ENCODE measurements at places on chromosomes 3 and 15.

- H3K36me3 ChIP-seq: peaks cover 49% of the 10 kb centered on the region
- no peaks in the 10 kb centered on the region for H3K27me3 ChIP-seq
- H3K27ac ChIP-seq: no peak overlapping the region
- H3K4me3 ChIP-seq: no peak overlapping the region
- DNase-seq: no peak
- H3K4me1 ChIP-seq: no peaks in the 10 kb centered on the region
These were observed 53.7 kb downstream of the DHX30 start for GRCh38 chr3:47856669-47857068.

- no peak for DNase-seq
- H3K36me3 ChIP-seq: peaks cover 12% of the 10 kb centered on the region
- H3K27ac ChIP-seq: no peak overlapping the region
- peaks cover under 1% of the 10 kb centered on the region for H3K4me1 ChIP-seq
- no peak overlapping the region for H3K4me3 ChIP-seq
These were observed 14.2 kb downstream of the CSK start for GRCh38 chr15:74795966-74796625.

- no peaks in the 10 kb centered on the region for H3K4me1 ChIP-seq
- no peak overlapping the region for H3K4me3 ChIP-seq
- H3K36me3 ChIP-seq: peaks cover 29% of the 10 kb centered on the region
- DNase-seq: no peak
- no peaks in the 10 kb centered on the region for H3K27me3 ChIP-seq
These were observed 17.2 kb downstream of the QRICH1 start for GRCh38 chr3:49076646-49077045.

DNA sequence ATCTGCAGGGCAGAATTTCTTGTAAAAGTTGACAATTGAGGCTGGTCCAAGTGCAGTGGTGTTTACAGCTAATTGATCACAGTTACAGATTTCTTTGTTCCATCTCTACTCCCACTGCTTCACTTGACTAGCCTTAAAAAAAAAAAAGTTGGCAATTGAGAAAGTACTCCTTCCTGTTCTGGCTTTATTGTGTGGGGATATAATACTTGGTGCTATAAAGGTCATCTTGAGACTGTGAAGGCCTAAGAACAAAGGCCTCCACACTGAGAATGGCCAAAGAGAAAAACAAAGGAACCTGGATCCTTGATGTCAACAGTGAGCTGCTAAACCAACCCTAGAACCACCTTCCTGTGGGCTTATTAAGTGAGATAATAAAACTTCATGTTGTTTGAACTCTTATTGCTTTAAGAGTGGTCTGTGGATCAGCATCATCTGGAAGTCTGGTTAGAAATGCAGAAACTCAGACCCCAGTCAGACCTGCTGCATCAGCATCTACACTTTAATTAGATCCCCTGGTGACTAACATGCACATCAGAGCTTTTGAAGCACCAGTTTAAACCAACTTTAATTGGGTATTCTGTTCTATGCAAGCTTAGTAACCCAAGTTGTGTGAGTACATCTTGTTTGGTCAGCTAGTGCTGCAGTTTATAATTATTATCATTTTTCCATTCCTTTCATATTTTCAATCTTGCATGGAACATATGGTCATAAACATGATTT is 55.2 kb downstream of the TMOD3 start:
- no peak for DNase-seq
- H3K4me1 ChIP-seq: no peaks in the 10 kb centered on the region
- no peaks in the 10 kb centered on the region for H3K27me3 ChIP-seq
- no peak overlapping the region for H3K27ac ChIP-seq
- H3K4me3 ChIP-seq: no peak overlapping the region

DNA sequence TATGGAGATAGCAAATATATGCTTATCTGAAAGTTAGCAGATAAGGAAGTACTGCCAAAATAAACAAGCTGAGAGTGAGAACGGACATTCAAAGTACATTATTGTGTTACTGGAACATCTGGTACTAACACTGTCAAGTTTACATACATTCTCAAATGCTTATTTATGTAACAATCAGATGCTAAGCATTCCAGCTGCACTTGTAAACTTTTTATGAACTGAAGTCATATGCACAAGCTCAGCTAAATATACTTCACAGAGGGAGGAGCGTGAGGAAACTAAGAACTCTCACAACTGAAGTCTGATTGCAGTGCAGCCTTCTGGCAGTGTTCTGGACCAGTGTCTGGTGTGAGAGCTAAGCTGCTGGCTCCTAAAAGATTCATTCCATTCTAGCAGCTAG is 223.7 kb upstream of the NANOGP8 start:
- no peaks in the 10 kb centered on the region for H3K36me3 ChIP-seq
- no peak for DNase-seq
- no peaks in the 10 kb centered on the region for H3K27me3 ChIP-seq
